Adrenal gland (tissue), 19 donors: ENCODE measurements at places on chromosomes 6 and 20. TPM values are rescaled to one million over a fixed set of nuclear protein-coding genes. Genes with fewer than 3 reads are reported as not detected.

GRCh38 chr20:62739067-62739466 is 30.4 kb downstream of the NTSR1 start:
- H3K27ac ChIP-seq: no peak overlapping the region
- no peaks in the 10 kb centered on the region for H3K4me1 ChIP-seq
- no peaks in the 10 kb centered on the region for H3K36me3 ChIP-seq
- no peak overlapping the region for H3K4me3 ChIP-seq
- peaks cover 41% of the 10 kb centered on the region for H3K27me3 ChIP-seq
- no peak for DNase-seq

PRDM13 gene
- not detected for total RNA-seq

SLC52A3 gene
- 0.15 TPM for total RNA-seq

GHRH gene
- total RNA-seq: not detected

UNC93A gene
- not detected for total RNA-seq
